Stimulated activated CD8-positive, alpha-beta memory T cell treated with anti-CD3 and anti-CD28 coated beads, Interleukin-15, amount 100 ng/mL, for 1 hour (primary cell): ENCODE measurements at places on chromosomes 7 and 10.

- DNase-seq: no peak
Observed at GRCh38 chr10:111175787-111176186, 99.0 kb downstream of the ADRA2A start.

- DNase-seq: no peak
Observed at GRCh38 chr10:78616125-78616695, 452.6 kb upstream of the ZMIZ1 start.

DNA sequence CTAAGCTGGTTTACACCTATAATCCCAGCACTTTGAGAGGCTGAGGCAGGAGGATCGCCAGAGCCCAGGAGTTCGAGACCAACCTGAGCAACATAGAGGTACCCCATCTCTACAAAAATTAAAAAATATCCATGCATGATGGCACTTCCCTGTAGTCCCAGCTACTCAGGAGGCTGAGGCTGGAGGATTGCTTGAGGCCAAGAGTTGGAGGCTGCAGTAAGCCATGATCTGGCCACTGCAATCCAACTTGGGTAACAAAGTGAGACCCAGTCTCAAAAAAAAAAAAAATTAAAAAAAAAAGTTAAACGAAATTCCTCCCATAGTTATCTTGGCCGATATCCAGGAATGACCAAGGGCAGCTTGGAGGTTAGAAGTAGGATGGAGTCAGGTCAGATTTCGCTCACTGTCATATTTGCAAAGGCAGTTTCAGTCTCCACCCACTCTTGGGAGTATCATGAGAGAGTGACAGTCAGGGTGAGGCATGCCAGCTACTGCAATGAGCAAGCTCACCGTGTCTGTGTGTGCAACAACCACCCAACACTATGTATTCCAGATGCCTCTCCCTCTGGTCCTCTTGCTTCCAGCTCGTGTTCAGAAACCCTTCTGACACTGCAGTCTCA lies 6.0 kb upstream of the ZDHHC4 start:
- DNase-seq: no peak

DNA sequence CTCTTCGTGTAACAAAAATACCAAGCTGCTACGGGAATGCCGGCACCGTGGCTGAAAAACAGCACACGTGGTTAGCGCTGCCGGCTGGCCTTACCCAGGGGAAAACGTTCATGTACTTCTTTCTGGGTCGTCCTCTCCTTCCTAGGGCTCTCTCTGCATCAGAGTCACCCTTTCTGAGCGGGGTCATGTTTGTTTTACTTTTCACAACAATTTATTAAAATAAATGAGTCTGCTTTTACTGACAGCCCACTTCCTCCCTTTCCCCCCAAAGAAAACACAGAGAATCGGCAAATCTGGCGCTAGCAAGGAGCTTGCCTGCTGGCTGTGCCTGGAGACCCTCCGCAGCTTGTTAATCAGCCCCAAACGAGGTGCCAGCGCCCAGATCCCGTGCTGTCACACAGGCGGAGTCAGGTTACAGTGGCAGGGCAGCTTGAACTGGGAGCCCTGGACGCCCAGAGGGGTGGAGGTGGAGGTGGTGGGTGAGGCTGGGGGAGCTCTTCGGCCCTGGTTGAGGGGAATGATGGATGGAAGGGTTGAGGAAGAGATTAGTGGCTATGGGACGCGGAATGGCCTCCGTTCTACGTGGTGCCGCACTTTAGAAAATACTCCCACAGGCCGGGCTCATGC lies 162.2 kb upstream of the TNS3 start:
- DNase-seq: no peak

DNA sequence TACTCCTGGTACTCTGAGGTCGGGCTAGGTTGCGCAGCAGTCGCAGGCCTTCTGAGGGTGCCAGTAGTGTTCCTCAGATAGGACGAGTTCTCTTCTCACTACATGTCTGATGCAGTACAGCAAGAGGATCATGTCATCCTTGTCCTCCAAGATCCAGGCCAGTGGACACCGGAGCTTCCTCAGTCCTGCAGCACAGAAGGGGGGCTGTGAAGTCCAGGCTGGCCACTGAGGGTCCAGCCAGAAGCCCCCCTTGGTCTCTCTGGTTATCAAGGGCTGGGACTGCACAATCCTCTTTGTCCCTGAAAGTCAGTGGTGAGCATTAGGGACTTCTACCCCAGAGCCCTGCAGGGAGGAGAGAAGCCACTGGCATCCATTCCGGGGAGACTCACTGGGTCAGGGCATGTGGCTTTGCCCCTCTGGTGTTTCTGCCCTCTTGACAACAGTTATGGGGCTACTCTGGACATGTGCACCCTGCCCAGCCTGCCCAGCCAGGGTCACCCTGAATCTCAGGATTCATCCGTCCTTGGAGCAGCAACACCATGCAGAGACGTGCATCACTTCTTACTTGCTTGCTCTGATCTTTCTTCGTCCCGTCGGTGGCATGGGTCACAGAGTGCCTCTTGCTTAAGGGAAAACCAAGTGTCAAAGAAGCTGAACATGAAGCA lies 125.7 kb downstream of the ADCY1 start:
- DNase-seq: no peak

- DNase-seq: no peak
Observed at GRCh38 chr7:96591900-96592676, 117.6 kb downstream of the SEM1 start.

- no peak for DNase-seq
Observed at GRCh38 chr7:116493449-116493848, 6.1 kb upstream of the CAV2 start.

GRCh38 chr7:2505401-2505800 lies 14.2 kb upstream of the LFNG start:
- DNase-seq: no peak

GRCh38 chr7:143454091-143454680 lies 10.9 kb downstream of the TAS2R60 start:
- no peak for DNase-seq

GRCh38 chr10:45612741-45613140 lies 59.8 kb downstream of the ZFAND4 start:
- DNase-seq: no peak

- no peak for DNase-seq
Observed at GRCh38 chr10:128289621-128290020, 163.4 kb upstream of the MKI67 start.

DNA sequence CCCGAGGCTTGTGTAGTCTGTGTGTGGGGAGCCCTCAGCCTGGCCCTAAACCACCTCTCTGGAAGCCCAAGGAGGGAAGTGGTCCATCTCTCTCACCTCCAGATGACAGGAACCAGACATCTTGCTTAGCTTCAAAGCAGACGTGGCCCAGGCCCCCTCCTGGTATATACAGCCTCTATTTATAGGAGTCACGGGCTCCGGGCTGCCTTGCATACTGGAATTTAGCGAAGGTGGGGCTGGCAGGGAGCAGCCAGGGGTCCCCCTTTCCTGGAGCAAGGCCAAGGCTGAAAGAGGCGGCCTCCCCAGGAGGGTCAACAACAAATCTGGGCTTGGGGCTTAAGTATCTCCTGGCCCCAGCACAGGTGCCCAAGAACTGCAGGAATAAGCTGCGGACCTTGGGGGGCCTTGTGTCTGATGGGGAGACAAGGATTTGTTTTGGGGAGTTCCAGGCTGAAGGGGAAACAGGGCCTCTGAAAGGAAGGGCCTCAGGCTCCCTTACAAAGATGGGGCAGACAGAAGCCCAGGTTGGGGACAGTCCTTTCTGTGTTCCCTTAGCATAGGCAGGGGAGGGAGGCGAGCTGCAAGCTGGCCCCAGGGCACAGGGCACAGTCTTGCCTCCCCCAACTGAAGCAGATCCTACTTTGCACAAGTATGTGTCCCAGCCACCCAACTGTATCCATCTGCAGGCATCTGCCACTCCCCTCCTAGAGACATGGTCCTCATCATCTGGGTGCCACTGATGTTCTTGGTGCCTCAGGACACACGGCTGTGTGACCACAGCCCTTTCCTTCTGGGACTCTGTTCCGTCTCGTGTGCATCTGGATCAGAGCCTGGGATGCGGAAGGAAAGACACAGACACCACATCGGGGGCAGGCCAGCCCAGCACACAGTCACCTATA lies 11.9 kb downstream of the ZCCHC24 start:
- DNase-seq: no peak

DNA sequence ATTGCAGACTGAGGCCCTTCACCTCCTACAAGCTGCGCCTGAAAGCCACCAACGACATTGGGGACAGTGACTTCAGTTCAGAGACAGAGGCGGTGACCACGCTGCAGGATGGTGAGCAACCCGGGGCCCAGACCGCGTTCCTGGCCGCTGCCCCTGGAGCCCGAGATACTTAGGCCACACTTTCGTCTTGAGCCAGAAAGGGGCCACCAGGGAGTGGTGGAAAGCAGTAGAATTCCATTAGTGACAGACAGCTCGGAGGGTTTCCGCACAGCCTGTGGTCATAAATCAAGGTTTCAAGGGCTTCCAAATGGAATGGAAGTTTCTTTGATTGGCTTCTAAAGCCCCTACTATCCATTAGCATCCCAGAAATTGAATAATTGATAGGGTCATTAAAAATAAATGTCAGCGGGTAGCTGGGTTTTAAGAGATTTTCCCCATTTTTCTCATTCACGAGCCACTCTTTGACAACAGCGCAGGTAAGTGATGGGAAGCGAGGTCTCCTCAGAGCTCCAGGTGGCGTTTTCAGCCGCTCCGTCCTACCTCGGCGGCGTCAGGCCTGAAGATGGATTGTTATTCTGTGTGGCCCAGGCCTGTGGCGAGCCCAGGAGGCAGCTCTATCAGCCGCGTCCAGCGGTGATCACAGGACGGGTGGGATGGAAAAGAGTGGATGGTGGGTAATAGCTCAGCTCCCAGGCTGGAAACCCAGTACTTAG lies 523.5 kb upstream of the FOXK1 start:
- DNase-seq: no peak

- no peak for DNase-seq
Observed at GRCh38 chr7:27156508-27156898, at the start of gene HOXA7. TSS of gene HOXA7 (minus strand) at chr7:27156675. CDS start at chr7:27156545, 130 bp downstream.

- DNase-seq: no peak
Observed at GRCh38 chr7:74338366-74339108, 49.3 kb downstream of the CLIP2 start.

- no peak for DNase-seq
Observed at GRCh38 chr10:4196771-4197390, 411.9 kb upstream of the KLF6 start.

DNA sequence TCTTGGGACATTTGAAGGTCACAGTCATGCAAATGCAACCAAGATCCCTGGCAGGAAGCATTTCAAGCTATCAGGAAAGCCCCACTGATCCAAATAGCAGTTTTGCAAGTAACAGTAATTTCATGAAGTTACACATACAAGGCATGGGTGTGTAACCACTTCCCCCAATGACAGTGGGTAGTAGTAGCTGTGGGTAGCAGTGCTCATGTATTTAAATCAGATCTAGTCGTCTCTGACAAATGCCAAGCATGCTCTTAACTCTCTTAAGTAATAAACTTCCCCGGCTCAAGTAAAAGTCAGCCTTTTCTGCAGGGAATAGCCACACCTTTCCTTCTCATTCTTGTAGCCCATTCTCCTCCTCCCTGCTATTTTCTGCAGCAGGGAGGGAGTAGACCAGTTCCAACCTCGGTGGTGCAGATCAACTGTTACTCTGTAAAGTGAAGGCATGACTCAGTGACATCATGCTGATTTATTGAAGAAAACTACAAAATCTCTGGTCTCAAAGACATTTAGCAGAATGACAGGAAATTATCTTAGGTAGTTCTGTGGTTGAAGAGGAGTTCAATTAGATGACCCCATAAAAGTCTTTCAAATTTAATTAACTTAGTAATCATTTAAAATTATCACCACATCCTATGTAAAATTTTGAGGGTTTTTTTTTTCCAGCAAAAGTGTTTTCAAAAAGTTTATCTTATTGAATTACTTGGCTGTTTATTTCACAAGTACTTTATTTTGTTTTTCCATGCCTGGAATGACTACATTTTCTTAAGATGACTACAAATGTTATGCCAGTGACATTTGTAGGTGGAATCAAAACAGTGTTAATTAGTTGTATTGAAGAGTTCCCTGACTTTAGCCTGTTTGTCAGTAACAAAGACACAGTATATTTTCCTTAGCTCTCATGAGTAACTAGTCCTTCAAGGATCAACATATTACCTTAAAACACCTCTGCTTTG lies 568.3 kb downstream of the INHBA start:
- no peak for DNase-seq
